ENCODE measurements at places on chromosomes 2 and 18.

DNA sequence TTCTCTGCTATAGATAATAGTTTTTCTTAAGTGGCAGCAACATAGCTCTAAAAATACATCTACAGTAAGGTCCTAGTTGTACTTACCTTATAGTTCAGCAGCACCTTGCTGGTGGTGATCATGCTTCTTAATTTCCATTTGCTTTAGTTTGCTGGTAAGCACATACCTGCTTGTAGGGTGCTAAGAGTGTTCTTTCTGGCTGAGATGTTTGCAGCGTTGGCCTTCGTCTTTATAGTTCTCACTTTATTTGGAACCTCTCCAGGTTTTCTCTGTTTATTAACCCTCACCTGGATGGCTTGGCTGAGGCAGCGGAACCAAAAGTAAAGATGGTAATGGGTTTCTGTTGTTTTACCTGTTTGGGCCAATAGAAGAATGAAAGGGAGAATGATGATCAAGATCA lies 123.6 kb upstream of the EFEMP1 start:
- no peak for DNase-seq

DNA sequence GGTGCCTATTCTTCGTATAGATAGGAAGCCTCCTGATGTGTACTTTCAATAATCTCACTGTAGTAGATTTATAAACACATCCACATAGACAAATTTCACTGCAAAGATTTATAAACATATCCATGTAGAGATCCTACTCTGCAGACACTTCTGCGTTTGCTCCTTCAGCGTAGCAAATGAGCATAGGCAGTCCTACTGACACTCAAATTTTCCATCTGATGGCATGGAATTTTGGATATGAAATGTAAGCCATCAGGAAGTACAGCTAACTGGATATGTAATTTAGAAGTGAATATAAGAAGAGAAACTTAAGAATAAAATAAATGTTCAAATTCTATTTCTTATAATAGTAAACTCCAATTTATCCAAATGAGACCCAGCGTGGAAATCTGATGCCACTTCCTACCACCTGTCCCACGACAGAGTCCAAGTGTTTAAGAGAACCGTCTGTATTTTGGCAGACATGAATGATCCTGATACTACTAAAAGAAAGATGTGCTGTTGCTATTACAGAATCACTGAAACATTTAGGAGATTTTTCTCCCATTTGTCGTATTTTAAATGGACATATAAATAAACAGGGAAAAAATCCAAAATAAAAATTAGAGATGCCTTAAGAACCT lies 86.0 kb downstream of the DTNA start:
- DNase-seq = no peak

- DNase-seq = no peak
Observed at GRCh38 chr2:84257831-84258230, 201.2 kb downstream of the SUCLG1 start.

DNA sequence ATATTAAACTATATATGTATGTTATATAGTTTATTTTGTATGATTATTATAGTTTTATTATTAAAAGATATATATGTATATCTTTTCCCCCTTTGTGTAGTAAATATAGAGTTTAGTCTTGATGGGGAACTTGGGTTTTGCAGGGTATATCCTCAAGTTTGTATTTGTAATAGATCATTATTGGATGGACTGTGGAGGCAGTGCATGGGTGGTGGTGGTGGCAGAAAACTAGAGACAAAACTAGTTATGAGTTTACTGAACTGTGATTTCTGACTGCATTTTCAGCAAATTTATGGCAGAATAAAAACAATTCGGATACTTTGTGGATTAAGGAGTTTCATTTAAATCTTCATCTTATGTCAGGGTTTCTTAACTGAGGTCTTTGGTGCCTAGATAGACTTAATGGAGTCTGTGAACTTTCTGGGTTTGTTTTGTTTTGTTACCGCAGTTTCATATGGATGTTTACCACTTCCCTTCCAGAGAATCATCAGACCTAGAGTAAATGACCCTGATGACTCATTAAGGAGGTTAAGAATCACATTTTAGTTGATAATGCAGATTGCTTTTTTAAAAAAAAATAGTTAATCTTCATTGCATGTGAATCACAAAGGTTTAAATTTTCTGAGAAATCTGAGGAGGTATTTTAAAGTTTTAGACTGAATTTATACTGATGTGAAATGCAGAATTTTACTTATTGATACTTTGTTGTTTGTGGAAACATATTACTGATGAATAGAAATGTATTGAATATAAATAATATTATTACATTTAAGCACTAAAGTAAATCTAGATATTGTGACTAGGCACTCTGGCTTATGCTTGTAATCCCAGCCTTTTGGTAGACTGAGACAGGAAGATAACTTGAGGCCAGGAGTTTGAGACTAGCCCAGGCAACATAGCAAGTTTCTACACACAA lies 14.5 kb downstream of the EPC2 start:
- DNase-seq = no peak

DNA sequence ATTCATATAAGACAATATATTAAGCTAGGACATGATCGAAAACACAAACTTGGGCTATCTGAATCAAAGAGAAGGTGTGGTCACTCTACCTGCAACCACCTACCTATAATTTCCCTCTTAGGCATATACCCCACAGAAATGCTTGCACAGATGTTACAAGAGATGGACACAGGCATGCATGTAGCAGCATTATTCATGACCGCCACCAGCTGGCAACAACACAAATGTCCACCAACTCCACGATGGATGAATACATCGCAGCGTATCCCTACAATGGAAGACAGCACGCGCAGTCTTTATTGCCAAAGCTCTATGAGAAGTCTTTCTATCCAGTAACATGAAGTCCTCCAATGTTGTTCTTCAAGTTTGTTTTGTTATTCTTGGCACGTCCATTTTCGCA lies 90.8 kb downstream of the ARL4C start:
- DNase-seq = no peak

All from kidney glomerular epithelial cell (primary cell).